ENCODE measurements at places on chromosomes 11 and 22. TPM values are rescaled to one million over a fixed set of nuclear protein-coding genes. Genes with fewer than 3 reads are reported as not detected.

DNA sequence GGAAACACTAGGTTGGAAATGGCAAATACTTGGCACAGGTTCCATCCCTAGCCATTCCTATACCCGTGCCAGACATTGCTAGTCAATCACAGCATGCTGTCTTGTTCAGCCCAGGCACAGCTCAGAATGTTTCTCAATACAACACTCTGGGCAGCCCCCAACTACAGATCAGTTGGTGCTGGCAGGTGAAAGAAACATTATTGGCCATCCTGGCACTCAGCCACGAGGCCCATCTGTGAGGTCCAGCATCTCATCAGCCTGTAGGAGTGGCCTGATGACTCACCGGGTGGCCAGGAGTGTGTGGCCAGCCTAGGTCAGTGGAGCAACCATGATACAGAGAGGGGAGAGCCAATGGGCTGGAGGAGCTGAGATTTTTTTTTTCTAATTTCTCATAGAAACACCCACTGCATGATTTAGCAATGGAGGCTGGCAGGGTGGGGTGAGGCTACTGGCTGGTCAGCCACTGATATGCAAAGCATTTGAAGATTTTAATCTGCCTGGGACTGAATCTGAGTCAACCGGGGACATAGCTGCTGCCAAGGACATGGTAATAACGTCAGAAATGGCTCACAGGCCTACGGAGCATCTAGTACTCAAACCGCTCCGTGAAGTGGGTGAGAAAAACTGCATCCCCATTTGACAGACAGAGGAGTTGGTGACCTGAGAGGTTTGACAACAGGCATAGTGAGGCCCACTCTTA, 5.4 kb downstream of the MYO18B start:
- no peak for DNase-seq

- no peak for DNase-seq
Observed at GRCh38 chr11:27672836-27673464, 27.3 kb downstream of the BDNF start.

DNA sequence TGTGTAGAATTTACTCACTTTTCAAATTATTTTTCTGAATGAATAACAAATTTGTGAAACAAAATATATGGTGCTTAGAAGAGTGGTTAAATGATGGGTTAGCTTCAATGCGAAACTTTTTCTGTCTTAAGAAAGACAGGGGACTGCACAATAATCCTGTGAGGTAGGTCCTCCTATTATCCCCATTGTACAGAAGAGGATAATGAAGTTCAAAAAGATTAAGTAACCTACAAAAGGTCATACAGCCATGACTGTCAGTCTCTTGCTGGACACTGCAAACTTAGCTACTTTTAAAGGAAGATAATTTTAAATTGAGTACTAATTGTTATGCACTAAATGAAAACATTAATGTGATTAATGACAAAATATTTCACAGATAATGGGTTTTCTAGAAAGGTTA, 5.0 kb downstream of the OOSP3 start:
- DNase-seq, result no peak

DNA sequence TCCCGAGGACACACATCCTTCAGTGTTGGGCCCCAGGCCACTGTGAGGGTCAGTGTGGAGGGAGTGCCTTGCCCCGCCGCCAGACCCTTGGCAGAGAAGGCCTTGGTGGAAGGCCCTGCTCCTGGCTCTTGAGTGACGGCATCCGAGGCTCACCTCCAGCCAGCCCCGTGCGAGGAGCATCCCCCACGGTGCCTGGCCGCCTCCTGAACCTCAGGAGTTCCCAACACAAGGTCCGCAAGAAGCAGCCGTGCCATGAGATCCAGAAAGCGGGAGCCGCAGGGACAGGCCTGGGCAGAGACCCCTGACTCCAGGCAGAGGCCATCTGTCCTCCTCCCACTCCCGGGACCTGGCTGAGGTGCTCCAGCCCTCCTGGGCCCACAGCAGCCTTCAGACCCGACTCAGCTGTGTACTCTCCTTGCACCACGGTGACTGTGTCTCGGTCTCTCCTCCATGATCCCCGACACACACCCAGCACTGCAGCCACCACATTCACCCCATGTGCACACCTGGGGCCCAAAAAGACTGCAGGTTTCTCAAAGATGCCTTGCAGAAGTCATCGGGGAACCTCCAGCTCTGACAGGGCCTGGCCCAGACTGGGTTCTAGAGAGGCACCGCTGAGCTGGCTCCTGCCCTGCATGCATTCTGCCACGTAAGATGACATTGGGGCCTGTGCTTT, 870.2 kb downstream of the BRD1 start:
- no peak for DNase-seq

DNA sequence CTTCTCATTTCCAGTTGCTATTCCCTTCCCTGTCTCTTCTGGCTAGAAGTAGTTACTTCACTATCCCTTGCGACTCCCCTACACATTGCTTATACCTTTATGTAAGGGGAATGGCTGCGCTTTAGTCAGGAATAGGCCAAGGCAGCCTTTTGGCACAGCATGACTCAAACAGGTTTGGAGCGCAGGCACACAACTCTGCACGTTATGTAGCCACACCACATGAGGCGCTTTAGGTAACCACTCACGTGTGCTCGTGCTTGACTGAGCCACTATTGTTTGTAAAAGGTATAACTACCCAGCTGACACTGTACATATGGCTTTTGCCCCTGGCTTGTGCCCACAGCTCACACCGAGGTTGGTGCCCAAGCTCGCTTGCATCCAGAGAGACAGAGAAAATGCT, 46.7 kb upstream of the LIPT2 start:
- no peak for DNase-seq

DNA sequence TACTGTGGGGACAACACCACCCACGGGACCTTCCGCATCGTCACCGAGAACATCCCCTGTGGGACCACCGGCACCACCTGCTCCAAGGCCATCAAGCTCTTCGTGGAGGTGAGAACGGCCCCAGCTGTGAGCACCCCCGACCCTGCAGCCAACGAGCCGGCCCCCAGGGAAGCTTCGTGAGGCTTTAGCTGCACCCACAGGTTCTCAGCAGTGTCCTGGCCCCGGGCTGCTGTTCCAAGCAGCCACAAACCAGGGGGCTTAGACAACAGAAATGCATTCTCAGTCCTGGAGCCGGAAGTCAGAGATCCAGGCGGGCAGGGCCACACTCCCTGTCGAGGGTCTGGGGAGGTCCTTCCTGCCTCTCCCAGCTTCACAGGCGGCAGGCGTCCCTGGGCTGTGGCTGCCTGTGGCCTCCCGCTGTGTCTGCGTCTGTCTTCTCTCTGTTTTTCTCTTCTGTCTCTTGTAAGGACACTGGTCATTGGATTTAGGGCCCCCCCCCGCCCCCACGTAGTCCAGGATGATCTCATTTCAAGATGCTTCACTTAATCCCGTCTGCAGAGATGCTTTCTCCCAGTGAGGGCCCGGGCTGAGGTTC, 12.5 kb downstream of the MUC5B start:
- no peak for DNase-seq

DNA sequence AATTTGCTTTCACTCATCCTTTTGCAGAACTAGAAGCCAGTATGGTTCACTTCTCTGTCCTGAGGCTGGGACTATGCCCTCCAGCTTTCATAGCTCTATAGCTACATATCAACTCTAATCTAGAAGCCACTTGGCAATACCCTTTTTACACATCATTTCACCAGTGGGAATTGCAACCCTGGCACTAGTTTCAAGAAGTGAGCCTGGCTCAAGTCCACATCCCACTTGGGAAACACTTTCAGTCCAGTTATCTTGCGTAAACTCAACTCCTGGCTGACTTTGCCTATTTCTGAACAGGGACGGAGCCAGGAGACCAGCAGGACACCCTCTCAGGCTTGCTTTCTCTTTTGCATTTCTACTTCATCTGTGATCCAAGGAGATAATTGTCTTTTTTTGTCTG, 19.9 kb upstream of the FAT3 start:
- no peak for DNase-seq

DNA sequence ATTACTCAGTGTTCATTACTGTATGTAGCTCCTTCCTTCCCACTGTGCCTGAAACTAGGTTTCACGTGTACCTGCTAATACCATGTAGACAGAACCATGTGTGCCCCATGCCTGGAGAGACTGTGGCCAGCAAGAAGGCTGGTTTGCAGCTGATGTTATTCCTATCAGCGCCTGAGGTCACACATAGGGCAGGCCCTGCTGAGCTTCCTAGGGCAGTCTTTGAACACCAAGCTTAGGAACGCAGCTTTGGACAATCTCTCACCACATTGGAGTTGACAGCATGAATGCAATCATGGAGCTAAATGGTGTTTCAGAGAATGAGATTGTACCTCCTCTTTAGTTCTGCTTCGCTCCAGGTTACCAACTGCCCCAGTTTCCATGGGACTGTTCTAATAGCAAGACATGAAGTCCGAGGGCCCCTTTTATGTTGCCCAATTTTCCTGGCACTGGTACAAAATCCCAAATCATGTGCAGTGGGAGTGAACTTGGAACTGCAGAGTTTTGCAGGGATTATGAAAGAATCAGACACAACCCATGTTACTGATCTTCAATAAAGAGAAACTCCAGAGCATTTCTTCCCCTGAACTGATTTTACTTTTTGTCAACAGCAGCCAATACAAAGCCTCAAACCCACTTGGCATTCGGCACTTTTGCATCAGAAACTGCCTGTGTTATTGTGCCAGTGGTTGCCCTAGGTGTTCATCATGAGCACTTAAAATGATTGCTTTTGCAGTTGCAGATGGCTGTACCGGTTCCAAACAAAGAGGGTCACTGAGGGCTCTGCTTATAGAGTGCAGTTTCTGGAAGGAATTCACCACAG, 154.2 kb upstream of the TTC12 start:
- DNase-seq, result no peak

DNA sequence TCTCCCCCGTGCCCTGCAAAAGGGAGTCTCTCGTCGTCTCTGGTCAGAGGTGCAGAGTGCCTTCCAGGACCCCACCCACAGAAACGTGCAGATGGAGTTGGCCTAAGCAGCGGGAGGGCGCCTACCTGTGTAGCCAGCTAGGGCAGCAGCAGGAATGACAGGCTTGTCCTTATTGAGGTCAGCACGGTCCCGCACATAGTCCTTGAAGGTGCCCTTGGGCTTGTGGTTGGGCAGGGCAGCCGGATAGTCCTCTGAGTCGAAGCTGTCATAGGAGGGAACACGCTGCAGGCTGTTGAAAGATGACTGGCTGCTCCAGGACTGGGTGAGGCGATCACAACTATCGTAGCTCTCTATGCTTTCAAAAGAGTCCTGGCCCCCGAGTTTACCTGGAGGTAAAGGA, 107.3 kb downstream of the ETS1 start:
- peak; percentile 49 for DNase-seq

GRCh38 chr11:129259931-129260348, 67.8 kb upstream of the ARHGAP32 start:
- no peak for DNase-seq

GRCh38 chr22:45883811-45884170, 93.2 kb downstream of the WNT7B start:
- no peak for DNase-seq

Gene NECTIN1
- not detected for polyA plus RNA-seq

Gene CCDC81
- not detected for polyA plus RNA-seq

All from CD4-positive, CD25-positive, alpha-beta regulatory T cell (primary cell).